ENCODE measurements at places on chromosomes 13 and 19.

DNA sequence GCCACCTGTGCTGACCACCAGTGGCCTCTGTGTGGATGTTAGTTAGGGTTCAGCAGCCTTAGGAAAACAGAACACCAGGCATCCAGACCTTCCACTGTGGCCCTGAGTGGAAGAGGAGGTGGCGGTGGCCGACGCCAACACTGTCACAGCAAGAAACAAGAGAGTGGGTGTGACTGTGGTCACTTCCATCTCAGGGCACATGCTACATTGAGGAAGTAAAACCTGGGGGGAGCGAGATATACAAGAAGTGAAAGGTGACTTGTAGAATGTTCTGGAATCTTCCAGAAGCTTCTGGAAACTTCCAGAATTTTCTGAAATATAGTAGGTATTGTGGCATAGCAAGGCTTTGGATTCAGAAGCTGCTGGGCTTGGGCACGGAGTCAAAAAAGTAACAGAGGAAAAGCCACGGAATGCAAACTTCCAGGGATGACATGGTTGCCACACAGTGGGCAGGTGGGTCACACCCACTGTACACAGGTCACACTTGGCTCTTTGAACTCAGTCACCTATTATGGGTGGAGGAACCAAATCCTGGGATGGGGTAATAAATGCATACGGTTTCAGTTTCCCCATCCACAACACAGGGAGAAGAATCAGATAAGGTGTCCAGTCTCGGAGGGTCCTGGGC is 24.3 kb downstream of the GNG7 start:
- no peak for DNase-seq

DNA sequence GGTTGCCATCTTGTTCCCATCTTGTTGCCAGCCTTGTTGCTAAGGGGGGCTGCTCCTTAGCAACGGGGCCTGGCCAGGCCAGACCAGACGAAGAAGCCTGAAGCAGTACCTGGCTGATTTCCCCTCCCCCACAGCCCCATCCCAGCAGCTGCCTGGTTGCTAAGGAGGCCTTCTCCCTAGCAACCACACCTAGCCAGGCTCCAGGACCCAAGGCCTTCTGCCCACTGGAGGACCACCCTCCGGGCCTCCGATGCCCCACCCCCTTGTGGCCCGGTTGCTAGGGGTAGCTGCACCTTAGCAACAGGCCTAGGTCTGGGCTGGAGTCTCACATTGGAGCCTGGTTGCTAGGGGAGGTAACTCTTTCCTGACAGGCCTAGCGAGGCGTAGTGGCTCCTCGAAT is 3.9 kb downstream of the PRRG2 start:
- no peak for DNase-seq

- no peak for DNase-seq
Measured at GRCh38 chr13:22505489-22505888, 675.3 kb upstream of the SGCG start.

GRCh38 chr13:73767747-73768315 is 366.4 kb downstream of the KLF12 start:
- DNase-seq, result no peak

DNA sequence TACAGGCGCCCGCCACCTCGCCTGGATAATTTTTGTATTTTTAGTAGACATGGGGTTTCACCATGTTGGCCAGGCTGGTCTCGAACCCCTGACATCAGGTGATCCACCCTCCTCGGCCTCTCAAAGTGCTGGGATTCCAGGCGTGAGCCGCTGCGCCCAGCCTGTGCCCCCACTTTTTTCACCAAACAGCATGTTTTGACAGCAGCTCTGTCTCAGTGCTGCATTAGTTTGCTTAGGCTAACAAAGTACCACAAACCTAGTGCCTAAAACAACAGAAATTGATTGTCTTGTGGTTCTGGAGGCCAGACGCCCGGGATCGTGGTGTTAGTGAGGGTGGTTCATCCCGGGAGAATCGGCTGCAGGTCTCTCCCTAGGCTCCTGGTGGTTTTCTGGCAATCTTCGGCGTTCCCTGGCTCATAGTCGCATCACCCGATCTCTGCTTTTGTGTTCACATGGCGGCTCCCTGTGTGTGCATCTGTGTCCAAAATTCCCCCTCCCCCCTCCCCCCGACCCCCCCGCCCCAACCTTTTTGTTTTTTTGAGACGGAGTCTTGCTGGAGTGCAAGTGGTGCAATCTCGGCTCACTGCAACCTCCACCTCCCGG is 30.0 kb downstream of the MYH14 start:
- DNase-seq, result no peak

- no peak for DNase-seq
Measured at GRCh38 chr19:10681658-10682057, 19.6 kb upstream of the QTRT1 start.

GRCh38 chr13:26482451-26483197 is 74.9 kb upstream of the WASF3 start:
- peak; percentile 36 for DNase-seq

GRCh38 chr19:16807549-16808284 is 21.5 kb upstream of the SIN3B start:
- DNase-seq, result no peak

- no peak for DNase-seq
Measured at GRCh38 chr19:6568010-6568526, 22.9 kb downstream of the CD70 start.

DNA sequence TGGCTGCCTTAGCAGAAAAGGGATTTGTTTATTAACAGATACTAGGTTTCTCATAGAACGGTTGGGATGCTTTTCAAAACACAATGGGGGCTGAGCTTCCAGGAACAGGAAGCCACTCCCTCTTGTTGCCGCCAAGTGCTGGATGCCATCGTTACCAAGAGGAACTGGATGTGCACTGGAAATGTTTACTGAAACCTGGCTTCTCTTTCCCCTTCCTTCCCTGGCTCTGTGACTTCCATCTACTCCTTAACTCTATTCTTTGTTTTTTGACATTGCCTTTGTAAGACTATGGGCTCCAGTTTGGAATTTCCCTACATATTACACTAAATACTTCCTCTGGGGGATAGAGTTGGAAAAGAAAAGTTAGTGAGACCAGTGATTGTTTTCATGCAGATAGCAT is 11.7 kb upstream of the KL start:
- DNase-seq, result no peak

GRCh38 chr13:73077865-73078264 is 19.1 kb downstream of the KLF5 start:
- no peak for DNase-seq

DNA sequence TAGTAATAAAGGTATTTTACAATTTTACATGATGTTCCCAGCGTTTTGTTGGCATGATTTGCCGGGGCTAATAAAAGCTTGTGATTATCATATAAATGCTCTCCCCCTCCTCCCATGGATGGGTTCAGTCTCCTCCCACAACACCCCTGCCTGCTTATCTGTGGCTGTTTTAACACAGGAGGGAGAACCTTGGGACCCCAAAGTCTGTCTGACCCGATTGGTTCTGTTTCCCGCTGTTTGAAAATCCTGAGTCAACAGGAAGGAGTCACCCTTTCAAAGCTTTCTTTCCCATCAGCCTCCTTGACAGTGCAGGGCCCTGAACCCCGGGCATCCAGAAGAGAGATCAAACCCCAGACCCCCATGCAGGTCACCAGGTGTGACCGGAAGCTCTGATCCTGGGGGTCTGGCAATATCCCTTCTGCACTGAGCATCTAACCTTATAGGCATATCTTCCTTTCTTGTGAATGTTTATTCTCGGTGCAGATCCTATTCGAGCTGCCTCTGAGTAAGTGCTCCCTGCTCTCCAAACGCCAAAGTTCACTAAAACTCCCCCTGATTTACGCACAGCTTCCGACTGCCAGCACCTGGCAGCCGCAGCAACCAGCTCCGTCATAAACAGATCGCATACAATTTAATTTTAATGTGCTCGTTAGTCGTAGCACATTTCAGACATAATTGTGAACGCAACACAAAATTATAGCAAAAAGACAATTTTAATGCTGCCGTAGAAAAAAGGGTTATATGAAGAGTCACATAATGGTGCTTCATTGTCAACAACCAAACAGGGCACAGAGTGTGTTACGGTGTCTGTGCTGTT is 74.8 kb downstream of the TSHZ3 start:
- peak; percentile 47 for DNase-seq

DNA sequence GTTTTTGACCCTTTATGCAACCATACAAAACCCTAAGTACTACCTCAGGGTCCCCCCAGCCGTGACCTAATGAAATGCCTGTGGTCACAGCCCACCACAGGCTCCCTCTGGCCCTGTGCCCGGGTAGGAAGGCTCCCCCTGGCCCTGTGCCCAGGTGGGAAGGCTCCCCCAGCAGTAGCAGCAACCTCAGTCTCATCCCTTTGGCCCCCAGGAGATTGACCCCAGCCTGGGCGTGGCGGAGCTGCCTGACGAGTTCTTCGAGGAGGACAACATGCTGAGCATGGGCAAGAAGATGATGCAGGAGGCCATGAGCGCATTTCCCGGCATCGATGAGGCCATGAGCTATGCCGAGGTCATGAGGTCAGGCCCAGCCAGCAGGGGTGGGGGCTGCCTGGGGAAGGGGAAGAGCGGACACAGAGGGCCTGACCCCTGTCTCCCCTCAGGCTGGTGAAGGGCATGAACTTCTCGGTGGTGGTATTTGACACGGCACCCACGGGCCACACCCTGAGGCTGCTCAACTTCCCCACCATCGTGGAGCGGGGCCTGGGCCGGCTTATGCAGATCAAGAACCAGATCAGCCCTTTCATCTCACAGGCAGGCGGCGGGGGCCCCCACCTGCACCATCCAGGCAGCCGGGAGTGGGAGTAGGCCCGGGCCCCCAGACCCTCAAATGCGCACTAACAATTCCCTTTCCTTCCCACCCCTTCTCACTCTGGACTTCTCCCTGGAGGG is 6.3 kb upstream of the BEST2 start:
- DNase-seq, result no peak

- DNase-seq, result no peak
Measured at GRCh38 chr13:106233134-106233735, 302.2 kb downstream of the EFNB2 start.

- DNase-seq, result no peak
Measured at GRCh38 chr13:79932556-79932955, 408.4 kb downstream of the SPRY2 start.

- peak; percentile 33 for DNase-seq
Measured at GRCh38 chr19:19034204-19034624, 811 bp downstream of the ARMC6 start.
